ENCODE measurements at places on chromosomes 16 and 17.

- DNase-seq: no peak
- no peaks in the 10 kb centered on the region for H3K27me3 ChIP-seq
- peaks cover 14% of the 10 kb centered on the region for H3K36me3 ChIP-seq
- H3K27ac ChIP-seq: no peak overlapping the region
Observed at GRCh38 chr16:48559462-48560211, 50.3 kb downstream of the N4BP1 start.

DNA sequence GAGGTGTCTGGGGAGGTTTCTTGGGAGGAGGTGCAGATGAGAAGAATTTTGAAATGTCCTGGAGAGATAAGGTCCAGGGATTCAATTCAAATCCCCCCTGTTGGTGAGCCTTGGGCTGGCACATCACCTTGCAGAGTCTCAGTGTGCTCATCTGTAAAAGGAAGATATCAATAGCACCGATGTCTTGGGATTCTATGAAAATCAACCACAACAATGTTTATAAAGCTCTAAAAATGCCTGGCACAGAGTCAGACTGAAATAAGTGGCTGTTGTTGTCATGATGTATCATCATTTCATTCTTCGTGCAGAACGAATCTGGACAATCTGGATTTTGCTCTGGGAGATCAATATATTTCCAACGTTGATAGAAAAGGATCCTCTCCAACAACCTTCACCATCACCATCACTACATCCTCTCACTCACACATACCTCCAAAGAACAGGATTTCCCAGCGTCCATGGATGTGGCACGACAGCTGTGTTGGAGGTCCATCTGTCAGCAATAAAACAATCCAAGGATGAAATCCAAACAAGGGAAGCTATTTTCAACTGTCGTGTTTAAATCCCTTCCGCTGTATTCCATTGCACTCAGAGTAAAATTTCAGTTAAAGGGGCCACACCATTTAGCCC, 393.7 kb upstream of the DYNLRB2 start:
- no peak overlapping the region for H3K4me3 ChIP-seq
- no peaks in the 10 kb centered on the region for H3K36me3 ChIP-seq
- no peaks in the 10 kb centered on the region for H3K4me1 ChIP-seq
- no peak for DNase-seq

GRCh38 chr16:89194340-89195311, 5.7 kb downstream of the SLC22A31 start:
- no peak for DNase-seq
- H3K4me3 ChIP-seq: no peak overlapping the region
- H3K27me3 ChIP-seq: no peaks in the 10 kb centered on the region
- H3K27ac ChIP-seq: no peak overlapping the region

- no peaks in the 10 kb centered on the region for H3K4me1 ChIP-seq
- no peak for DNase-seq
- no peaks in the 10 kb centered on the region for H3K27me3 ChIP-seq
- H3K36me3 ChIP-seq: no peaks in the 10 kb centered on the region
Observed at GRCh38 chr16:30680326-30680725, 18.6 kb upstream of the SRCAP start.

GRCh38 chr17:51725185-51725584, 433.3 kb downstream of the CA10 start:
- no peak for DNase-seq
- no peaks in the 10 kb centered on the region for H3K36me3 ChIP-seq
- H3K27me3 ChIP-seq: no peaks in the 10 kb centered on the region
- H3K4me3 ChIP-seq: no peak overlapping the region
- no peak overlapping the region for H3K27ac ChIP-seq
